Lung (tissue), 17 donors: ENCODE measurements at places on chromosomes 4 and X. TPM values are rescaled to one million over a fixed set of nuclear protein-coding genes. Genes with fewer than 3 reads are reported as not detected.

DNA sequence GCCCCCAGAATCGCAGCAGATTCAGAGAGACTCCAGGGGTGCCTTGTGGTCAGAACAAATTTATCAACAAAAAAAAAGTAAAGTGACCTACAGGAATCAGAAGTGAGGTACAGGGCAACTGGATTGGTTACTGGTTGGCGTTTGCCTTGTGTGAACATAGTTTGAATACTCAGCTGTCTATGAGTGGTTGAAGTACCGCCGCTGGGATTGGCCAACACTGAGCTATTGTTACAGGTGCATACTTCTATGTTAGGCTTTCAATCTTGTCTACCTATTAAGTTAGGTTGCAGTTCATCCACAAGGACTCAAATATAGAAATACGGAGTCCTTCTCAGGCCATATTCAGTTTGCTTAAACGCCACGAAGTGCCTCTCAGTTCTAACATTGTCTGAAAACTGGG lies 993.5 kb upstream of the PRKX start:
- DNase-seq: no peak

- DNase-seq: no peak
Measured at GRCh38 chrX:23373129-23373804, 38.6 kb downstream of the PTCHD1 start.

The TMEM150C gene
- total RNA-seq: 5.4 TPM

- no peak for DNase-seq
Measured at GRCh38 chr4:36011381-36011780, 232.9 kb downstream of the ARAP2 start.

DNA sequence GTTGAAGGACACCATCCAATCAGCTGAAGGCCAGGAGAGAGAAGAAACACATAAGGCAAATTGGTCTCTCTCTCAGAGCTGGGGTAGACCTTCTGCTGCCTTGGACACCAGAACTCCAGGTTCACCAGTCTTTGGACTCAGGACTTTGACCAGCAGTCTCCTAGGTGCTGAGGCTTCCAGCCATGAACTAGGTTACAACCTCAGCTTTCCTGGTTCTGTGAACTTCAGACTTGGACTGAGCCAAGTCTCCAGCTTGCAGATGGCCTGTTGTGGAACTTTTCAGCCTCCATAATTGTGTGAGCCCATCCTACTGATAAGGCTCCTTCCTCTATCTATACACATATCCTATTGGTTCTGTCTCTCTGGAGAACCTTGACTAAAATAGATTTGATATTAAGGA lies 20.6 kb upstream of the BBS12 start:
- no peak for DNase-seq

DNA sequence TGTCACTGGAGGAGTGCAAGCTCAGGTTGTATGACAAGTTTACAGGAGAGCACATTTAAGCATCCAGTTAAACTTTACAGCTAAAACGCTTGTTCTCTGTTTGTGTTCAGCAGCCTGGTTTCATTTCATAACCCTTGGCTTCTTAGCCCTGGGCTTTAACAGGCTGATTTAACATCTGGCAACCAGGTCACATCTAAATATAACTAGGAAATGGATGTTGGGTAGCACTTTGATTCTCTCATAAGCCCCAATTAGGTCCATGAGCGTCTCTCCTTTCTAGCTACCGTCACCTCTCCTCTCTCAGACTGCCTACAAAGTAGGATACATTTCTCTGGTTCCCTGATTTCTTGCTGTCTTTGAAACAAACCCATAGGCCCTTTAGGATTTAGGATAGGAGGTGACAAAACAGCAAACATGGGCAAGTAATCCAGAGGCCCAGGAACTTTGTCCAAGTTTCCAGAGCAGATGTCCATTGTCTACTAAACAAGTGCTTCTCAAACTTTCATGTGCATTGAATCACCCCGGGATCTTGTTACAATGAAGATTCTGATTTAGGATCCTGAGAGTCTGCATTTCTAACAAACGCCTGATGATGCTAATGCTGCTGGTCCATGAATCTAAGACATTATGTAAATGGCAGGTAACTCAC lies 22.5 kb downstream of the OTUD6A start:
- no peak for DNase-seq

The EXOSC9 gene
- 28.8 TPM for total RNA-seq

DNA sequence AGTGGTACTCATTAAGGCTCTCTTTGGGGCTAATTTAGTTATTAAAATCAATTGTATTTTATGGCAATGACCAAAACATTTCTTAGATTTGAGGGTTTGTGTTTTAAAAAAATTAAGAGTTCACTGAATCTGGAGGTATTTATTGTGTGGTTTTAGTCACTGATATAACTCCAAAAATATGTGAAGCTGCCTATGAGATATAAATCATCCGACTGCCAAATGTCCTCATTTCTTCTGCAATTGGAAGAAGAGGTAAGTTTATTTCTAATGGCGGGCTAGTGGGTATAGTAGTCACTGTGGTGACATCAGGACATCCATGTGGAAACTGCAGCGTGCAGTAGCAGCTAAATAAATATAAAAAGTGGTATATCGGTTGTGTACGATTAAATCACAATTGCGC lies 205.5 kb downstream of the MID1 start:
- DNase-seq: no peak
